ENCODE measurements at places on chromosomes 1 and 21. TPM values are rescaled to one million over a fixed set of nuclear protein-coding genes. Genes with fewer than 3 reads are reported as not detected.

TNNI3K gene
- not detected for total RNA-seq

PROK1 gene
- total RNA-seq: not detected

RHD gene
- total RNA-seq: not detected

LINGO4 gene
- total RNA-seq: not detected

WNT3A gene
- total RNA-seq: not detected

MUTYH gene
- 6.0 TPM for total RNA-seq

TCHHL1 gene
- total RNA-seq: not detected

DNA sequence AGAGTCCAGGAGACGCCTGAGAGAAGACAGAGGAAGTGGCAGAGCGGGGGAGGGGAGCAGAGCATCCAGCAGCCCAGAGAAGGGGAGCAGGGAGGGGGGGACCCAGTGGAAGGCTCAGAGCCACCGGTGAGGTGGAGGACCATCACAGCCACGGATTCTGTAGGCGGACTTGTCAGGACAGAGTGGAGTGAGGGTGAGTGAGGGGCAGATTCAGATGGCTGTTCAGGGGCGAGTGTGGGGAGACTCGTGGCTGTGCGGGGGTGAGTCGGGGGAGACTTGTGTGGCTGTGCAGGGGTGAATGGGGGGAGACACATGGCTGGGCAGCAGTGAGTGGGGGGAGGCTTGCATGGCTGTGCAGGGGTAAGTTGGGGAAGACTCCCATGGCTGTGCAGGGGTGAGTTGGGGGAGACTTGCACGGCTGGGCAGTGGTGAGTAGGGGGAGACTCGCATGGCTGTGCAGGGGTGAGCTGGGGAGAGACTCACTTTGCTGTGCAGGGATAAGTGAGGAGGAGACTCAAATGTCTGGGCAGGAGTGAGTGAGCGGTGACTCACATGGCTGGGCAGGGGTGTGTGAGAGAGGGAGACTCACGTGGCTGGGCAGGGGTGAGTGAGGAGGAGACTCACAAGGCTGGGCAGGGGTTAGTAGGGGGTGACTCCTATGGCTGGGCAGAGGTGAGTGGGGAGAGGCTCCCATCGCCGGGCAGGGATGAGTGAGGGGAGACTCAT is 56.8 kb upstream of the ABCG1 start:
- no peak for DNase-seq

- no peak for DNase-seq
Observed at GRCh38 chr1:201704439-201704792, 124.5 kb upstream of the IPO9 start.

GRCh38 chr1:153774780-153775457 is at the start of gene SLC27A3:
Gene SLC27A3 (plus strand): TSS chr1:153775407. CDS start chr1:153775498, 91 bp downstream.
- DNase-seq: peak; percentile 40

- no peak for DNase-seq
Observed at GRCh38 chr1:56429288-56429687, 150.1 kb downstream of the PLPP3 start.

DNA sequence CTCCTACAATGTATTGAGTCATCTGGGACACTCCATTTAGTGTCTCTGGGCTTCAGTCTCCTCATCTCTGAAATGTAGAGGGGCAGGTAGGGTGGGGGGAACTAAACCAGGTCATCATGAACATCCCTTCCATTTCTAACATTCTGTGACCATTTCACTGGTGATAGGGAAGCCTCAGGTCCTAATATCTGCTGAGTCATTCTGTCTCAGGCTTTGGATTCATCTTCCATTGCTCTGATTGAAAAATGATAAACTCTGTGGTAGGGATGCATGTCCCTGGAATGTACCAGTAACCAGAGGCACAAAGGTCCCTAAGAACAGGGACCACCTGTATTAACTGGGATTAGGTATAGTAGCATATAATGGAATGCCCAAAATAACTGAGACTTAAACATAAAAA is 36.2 kb upstream of the LRRC52 start:
- DNase-seq: no peak

DNA sequence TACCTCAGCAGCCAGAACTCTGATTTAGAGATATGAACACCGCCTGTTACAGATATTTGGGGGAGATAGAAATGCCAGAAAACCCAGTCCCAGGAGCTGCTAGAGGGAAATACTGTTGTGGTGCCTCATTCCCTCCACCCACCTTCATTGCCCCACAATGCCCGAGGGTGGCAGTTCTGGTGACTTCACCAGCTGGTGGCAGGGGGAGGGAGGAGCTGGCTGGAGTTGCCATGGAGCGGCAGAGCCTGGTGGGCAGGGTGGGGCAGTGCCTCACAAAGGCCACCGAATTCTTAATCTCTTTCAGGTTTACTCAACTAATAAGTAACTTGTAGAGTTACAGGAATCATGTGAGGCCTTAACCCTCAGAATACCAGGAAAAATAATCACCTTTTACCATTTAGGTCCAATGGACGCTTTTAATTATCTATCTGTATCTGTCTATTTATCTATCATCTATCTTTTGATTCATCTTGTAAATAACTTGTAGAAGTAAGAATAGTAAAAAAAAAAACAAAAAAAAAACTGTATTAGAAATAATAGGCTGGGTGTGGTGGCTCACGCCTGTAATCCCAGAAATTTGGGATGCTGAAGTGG is 11.7 kb upstream of the S100A11 start:
- no peak for DNase-seq

DNA sequence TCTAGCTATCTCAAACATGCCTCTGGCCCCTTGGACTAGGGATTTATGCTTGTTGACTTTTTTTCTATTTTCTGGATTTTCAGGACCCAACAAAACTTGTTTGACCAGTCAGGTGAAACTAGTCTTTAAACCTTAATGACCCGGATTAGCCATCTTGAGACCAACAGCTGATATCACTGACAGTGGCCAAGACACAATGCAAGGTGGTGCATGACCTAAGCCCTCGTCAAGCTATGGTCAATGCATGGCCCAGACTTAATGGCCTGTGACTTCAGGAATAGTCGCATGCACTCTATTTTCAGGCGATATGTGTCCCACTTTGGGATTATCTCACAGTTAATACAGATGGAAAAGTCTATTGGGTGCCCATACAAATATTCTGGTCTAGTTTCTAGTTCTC is 190.4 kb downstream of the ZBTB18 start:
- no peak for DNase-seq

DNA sequence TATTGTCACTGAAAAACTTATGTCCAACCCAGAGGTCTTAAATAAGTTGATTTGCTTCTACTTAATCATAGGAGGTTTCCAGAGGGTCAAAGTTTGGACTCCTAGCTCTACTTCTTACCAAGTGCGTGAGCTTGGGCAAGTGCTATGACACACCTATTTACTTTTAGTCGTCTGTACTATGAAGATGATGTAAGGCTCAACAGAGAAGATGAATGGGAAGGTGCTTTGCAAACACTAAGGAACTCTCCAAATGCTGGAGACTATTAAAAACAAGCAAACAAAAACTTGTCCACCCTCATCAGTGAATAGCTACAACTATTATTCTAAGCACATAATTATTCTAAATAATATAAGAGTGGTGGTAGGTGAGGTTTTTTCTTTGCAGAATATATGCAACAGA is 232.3 kb upstream of the USP24 start:
- no peak for DNase-seq

DNA sequence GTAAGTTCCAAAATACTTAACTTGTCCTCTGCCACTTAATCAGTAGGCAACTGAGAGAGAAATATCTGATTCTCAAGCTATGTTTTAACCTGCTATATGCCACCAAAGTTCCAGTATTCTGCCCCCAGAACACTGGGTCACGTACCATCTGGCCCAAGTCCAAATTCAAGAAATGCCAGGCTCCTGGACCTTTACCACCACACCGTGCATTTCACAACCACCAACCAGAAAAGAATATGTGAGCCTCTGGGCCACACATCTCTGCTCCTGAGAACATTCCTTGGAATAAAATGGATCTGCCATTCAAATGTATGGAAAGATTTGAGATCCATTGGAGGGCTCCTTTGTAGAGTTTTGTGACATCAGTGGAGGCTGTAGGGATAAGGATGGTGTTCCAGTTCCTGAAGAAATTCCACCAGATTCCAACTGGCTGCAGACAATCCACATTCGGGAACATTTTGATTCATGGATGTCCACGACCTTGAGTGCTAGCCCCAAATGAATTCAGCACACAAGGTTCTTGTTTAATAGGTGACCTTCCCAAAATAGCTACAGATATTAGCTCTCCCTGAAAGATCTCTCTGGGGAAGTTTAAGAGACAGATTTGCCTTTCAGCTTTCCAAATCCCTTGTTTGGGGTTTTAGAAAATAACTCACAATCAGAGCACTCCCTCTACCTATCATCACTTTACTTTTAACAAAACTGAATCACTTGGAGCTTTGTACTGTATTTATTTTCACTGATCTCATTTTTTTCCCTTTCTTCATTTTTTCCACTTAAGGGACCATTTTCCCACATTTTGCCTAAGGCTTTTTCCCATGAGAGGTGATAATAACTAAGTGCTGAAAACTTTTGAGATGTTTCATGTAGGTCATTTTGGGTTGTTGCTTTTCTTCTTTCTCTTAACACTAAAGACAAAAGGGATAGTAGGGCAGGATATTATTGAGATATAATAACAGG is 128.4 kb upstream of the ZC3H11B start:
- DNase-seq: no peak

Measured in astrocyte (in vitro differentiated cells and primary cell).